T-helper 17 cell (primary cell): ENCODE measurements at places on chromosomes 13 and 19.
A peak's percentile ranks its signal among the peaks of the same experiment; 100 is the strongest.

GRCh38 chr13:99374994-99375737 lies 68.0 kb upstream of the GPR183 start:
- peak; percentile 54 for DNase-seq

DNA sequence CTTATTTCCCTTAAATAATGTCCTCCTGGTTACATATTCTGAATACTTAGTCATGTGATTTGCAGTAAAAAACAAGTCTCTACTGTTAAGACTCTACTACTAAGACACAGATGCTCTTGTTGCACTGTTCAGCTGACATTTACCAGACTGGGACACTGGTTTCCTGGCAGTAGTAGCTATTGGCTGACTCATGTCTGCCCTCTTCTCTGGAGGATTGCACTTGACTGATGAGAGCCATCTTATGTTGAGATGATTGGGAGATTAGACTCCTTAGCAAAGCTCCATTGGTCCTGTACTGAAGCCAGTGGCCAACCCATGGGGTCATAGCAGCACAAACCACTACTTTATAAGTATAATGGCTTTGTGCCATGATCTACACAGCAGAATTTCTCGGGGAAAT lies 1672.6 kb upstream of the PCDH20 start:
- DNase-seq = no peak

DNA sequence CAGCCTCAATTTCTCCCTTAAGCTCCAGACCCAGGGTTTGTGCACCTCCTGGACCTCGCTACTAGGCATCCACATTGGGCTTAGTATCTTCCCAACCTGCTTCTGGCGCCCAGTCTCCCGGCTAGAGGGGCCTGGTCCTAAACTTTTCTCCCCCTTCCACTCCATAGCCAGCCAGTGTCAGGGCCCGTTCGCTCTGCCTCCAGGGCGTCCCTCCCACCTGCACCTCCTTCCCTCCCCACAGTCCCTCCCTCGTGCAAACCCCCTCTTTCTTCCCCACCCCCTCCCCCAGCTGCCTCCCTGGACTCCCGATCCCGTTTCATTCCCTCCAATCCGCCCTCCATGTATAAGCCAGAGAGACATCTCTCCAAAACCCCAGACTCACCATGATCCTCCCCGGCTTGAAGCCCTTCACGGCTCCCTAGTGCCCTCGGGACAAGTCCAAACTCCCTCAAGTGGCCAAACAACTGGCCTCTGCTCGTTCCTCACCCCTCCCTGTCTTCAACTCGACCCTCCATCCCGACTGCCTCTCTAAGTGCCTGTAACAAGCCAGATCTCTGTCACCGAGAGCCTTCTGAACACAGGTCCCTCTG lies 997 bp upstream of the SAMD4B start:
- no peak for DNase-seq

DNA sequence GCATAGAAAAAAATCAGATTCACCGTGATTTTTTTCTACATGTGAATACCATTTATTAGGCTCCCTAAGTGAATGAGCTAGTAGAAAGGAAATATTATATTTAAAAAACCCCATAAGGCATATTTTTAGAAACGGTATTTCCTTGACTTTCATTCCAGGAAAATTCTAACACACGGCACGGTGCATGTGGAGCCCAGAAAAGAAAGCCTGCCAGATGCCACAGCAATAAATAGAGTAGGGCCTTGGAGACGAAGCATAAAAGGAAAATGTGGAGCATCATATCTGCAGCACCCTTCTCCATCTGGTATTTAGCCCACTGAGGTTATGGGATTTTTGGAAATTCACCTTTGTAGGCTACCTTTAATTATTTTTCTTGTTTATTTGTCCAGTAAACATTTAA lies 314.4 kb downstream of the ENOX1 start:
- no peak for DNase-seq

DNA sequence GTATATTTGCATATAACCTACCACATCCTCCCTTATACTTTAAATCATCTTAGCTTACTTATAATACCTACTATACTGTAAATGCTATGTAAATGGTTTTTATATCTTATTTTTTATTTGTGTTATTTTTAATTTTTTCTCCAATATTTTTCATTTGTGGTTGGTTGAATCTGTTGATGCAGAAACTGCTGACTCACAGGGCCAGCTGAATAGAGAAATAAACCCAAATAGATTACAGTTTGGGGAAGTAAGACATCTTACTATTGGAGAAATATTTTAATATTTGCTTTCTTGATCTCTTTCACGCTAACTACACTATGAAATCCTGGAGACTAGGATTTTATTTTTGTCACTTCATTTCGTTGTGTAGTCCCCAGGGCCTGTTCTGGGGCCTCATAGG lies 7.1 kb downstream of the SMAD9 start:
- DNase-seq = no peak

- DNase-seq = no peak
Observed at GRCh38 chr19:49861541-49862378, 5.6 kb downstream of the PNKP start.

DNA sequence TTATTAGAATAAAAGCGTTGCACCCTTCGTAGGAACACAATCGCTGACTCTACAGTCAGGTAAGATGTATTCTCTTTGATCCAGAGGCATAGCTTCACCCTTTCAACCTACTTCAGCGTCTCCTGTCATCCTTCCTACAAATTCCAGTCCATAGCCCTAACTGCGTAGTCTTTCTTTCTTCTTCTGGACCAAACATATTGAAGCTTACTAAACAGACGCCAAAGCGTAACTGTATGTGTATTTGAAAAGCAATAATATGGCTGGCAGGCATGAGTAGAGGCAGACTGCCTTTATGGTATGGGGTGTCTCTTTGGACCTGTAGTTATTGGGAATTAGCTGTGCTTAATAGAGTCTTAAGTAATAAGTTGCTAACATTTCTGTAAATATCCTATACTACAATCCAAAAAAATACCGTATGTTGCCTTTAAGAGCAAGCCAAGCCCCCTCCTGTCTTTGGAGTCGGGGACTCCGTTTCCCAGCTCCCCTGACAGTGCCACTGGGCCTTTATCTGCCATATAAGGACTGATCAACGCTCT lies 392 bp upstream of the ZNF548 start:
- DNase-seq = no peak

- DNase-seq = no peak
Observed at GRCh38 chr13:111365149-111366005, 44.9 kb downstream of the TEX29 start.

- no peak for DNase-seq
Observed at GRCh38 chr13:28545583-28546333, 50.8 kb upstream of the FLT1 start.

- no peak for DNase-seq
Observed at GRCh38 chr13:46559272-46559805, 6.4 kb downstream of the LRCH1 start.

DNA sequence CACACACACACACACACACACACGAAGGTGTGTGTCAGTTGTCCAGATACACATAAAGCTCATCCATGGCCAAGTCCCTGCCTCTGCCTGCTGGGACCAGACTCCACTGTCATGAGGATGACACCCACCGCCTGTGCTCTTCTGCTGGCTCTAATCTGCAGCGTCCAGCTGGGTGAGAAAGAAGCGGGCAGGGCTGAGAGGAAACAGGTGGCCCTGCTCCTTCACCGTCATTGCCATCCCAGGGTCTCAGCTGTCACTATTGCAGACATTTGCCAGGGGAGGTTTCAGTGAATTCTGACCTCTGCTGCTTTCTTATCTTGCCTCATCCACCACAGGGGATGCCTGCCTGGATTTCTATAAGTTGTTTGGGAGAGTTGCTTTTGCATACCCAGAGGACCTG lies 31.4 kb downstream of the SCGB2B2 start:
- DNase-seq = no peak

- no peak for DNase-seq
Observed at GRCh38 chr13:66914155-66914554, 316.0 kb downstream of the PCDH9 start.

DNA sequence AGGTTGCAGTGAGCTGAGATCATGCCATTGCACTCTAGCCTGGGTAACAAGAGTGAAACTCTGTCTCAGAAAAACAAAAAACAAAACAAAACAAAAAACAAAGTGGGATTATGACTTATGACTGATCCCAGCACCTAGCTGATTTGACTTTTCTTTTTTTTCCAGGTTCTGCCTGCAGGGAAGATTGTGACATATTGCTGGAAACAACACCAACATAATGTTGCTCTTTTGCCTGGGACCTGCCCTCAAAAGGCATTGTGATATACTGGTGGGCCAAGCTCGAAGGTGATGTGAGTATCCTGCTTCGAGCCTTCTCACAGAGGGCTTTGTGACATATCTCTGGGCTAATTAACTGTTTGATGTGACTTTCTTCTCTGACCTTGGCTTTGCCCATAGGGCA lies 42.0 kb upstream of the ZNF43 start:
- no peak for DNase-seq

DNA sequence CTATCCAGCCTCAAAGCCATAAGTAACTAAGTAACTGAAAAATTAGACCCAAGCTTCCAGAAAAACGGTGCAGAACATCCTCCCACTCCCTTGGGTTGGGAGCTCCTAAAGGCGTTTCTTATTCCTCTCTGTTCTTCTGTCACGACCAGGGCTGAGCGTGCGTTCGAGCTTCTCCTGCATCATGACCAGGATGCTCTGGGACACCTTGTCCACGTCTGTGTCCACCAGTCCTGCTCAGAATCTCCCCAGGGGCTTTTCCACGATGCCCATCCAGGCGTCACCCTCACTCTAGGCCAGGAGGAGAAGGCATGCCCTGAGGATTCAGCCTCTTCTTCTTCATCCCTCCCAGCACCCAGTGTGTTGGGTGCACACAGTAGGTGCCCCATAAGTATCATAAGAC lies 37.8 kb upstream of the GAS6 start:
- no peak for DNase-seq

DNA sequence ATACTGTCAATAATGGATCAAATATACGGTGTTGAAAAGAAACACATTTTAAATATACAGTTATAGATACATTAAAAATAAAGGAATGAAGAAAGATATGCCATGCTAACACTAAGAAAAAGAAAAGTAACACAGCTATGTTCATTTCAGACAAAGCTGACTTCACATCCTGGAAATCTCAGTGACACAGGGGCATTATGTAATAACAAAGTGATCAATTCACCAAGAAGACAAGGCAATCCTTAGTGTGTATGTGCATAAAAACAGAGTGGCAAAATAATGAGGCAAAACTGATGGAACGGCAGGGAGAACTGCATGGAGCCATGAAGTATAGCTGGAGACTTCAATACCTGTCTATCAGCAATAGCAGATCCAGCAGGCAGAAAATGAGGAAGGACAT lies 13.1 kb downstream of the ZNF14 start:
- DNase-seq = no peak

- no peak for DNase-seq
Observed at GRCh38 chr19:29170554-29170953, 42.4 kb downstream of the UQCRFS1 start.

DNA sequence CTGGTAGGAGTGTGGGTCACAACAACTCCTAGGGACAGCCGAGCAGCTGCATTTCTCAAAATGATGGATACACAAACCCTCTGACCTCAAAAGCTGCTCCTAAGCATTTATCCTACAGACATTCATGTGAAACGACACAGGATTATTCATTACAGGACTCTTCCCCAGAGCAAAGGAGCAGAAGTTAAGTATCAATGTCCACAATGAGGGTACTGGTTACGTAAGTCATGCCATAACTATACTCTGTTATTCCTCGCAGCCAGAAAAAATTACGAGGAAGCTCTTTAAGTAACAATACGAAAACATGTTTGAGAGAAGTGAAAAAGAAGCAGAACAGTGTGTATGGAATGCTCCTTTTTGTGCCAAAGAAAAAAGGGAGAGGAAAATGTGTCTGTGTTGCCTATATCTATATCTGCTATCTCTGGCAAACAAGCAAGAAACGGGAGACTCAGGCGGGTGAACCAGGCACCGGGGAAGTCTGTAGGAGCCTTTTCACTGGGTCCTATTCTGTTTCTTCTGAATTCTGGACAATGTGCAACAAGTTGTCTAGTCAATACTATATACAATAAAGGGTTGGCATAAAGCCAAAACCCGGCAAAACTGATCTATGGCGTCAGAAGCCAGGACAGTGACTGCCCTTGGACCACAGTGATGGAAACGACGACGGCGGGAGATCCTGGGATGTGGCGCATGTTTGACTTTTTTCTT lies 1.3 kb downstream of the ISOC2 start:
- no peak for DNase-seq

DNA sequence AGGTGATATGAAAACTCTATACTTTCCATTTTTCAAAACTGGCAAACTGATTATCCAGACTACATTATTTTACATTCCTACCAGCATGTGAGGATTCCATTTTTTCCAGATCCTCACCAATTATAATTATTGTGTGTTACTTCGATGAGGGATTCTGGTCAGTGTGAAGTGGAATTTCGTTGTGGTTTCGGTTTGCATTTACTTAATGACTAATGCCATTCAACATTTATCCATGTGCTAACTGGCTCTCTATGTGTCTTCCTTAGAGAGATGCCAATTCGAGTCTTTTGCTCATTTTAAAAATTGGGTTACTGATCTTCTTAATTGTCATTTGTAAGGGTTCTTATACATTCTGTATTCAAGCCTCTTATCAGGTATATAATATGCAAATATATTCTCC lies 1551.3 kb upstream of the MIR17HG start:
- no peak for DNase-seq

DNA sequence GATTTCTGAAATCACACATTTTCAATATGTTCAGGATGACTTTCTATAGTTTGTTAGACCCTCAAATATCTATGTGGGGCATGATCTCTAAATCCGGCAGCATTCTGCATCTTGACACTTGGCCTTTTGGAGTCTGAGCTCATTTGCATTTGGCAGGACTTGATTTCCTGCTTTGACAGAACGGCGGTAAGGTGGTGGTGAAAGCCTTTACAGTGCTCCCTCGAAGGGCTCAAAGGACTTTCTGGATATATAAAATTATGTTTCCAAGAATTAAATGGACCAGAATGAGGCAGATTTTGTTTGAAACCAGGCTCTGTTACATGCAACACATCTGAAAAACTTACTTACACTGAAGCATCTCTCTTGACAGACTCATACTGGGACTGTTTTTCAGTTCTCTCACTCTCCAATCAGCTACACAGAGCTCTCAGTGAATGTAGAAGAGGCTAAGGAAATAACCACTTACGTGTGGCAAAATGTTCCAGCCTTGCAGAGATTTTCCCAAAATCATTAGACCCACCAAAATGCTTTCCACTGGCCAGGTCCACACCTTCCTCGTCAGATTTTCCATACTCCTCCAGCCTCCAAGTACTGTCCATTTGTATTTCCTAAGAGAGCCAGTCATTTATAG lies 207.2 kb downstream of the SPRY2 start:
- DNase-seq = no peak

DNA sequence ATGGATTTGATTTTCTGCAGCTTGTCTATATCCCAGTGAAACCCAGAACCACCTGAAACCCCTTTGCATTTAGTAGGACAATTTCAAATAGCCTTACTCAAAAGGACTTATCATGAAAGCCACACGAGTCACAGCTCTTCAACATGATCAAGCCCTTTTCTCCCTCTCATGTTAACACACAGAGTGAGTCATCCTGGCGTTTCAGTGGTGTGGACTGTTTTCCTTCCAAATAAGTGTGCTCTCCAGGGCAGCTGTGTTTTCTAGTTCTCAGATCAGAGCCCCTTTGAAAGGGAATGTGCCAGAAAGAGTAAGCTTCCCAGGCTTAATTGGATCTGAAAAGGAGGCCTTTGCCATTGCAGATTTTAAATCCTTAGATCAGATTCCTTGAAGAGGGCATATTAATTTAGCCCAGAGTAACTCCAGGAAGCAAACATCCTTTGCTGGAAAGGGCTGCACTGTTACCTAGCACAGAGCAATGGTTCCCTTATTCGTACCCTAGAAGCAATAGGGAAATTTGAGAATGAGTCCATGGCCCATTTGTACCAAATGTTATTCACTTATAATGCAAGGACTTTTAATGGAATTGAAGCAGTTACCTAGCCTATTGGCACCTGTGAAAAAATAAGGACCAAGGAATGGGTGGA lies 51.3 kb downstream of the ERICH6B start:
- no peak for DNase-seq
